ENCODE measurements at places on chromosomes 7 and 10.
A peak's percentile ranks its signal among the peaks of the same experiment; 100 is the strongest.

GRCh38 chr10:101797403-101798059, 14.3 kb upstream of the NPM3 start:
- DNase-seq: no peak

- DNase-seq: no peak
These were observed 177.3 kb upstream of the LYZL2 start for GRCh38 chr10:30806850-30807249.

GRCh38 chr10:97376413-97376812, 24.7 kb downstream of the RRP12 start:
- DNase-seq: no peak

DNA sequence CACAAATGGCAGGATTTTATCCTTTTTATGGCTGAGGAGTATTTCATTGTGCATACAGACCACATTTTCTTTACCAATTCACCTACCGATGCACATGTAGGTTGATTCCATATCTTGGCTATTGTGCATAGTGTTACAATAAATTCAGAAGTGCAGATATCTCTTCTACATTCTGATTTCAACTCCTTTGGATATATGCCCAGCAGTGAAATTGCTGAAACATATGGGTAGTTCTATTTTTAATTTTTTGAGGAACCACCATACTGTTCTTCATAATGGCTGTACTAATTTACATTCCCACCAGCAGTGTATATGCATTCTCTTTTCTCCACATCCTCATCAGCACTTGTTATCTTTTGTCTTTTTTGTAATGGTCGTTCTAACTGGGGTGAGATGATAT, 1290.3 kb downstream of the XPNPEP1 start:
- DNase-seq: no peak

GRCh38 chr7:53151496-53151895, 116.1 kb downstream of the POM121L12 start:
- DNase-seq: no peak

DNA sequence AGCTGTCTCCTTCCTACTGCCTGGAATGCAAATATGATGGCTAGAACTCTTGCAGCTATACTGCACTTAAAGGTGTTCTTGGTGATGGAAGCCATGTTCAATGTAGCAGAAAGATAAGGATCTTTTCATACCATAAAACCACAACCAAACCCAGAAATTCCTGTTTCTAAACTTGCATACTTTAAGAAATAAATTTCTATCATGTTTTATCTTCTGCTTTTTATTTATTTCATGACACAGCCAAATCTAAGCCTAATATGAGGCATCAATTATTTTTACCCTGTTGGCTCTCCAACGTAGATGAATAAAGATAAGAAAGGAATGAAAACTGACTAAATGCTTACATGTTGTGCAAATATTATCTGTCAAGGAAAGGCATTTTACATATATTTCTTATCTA, 224.1 kb downstream of the DOCK4 start:
- DNase-seq: no peak

DNA sequence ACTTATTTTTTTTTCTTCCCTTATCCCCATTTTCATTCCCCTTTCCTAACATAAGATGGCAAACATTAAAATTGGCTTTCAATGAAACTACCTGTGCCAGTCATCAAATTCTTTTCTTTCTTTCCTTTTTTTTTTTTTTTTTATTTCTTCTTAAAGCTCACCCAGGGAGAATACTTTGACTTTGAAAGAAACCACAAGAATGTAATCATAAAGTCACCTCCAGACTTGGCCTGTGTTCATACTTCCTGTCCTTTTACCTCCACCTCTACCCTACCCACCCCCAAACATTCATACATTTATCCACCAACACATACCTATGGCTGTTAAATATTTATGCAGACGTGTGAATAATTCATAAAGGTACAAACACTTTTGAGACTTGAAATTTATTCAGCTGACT, 254.6 kb downstream of the SLC25A13 start:
- no peak for DNase-seq

DNA sequence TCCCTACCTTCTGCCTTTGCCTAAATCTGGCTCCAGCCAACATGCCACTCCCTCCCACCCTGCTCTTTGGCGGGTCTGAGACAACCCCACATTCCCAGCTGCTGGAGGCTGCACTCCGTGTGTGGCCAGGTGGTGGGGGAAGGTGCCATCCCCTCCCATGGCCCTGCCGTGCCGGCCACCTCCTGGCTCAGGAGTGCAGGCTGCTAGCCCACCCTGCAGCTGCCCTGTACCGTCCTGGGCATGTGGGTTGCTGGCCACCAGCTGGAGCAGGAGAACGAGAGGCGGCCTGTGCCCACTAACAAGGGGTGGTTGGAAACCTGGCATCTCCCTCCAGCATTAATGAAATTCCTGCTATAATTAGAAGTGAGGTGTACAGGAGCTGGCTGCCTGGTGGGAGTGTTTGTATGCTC, 97.6 kb downstream of the ZMIZ1 start:
- no peak for DNase-seq

DNA sequence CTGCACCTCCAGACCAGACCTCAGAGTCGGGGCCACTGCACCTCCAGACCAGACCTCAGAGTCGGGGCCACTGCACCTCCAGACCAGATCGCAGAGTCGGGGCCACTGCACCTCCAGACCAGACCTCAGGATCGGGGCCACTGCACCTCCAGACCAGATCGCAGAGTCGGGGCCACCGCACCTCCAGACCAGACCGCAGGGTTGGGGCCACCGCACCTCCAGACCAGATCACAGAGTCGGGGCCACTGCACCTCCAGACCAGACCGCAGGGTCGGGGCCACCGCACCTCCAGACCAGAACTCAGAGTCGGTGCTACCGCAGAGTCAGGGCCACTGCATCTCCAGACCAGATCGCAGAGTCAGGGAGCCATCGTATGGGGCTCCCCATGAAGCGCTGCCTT, 105.9 kb downstream of the ACTR3B start:
- DNase-seq: no peak

GRCh38 chr7:20170633-20171032, 46.6 kb downstream of the MACC1 start:
- no peak for DNase-seq

DNA sequence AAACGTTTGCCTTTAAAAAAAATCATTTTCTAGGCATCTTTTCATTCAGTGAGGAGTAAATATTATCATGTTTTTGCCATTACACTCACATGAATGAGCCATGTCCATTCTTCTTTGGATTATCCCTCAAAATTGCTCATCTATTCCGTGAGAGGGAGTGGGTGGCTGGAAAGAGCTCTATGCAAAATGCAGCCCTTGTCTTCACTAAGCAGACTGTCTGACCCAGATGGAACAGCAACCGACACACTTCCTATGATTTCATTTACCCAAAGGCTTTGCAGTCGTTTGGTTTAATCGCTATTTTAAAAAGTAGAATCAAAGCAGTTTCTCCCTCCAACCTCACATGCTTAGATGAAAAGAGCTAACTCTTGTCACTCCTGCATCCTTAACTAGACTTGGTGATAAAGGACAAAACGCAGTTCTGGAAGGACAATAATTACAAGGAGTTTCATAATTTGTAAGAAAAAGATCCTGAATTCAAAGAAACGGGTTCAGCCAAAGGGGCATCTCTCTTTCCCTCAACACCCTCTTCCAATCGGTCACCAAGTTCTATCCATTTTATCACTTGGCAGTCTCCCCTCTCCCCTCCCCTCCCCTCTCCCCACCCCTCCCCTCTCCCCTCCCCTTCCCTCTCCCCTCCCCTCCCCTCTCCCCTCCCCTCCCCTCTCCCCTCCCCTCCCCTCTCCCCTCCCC, 198.1 kb upstream of the STK17A start:
- DNase-seq: no peak

DNA sequence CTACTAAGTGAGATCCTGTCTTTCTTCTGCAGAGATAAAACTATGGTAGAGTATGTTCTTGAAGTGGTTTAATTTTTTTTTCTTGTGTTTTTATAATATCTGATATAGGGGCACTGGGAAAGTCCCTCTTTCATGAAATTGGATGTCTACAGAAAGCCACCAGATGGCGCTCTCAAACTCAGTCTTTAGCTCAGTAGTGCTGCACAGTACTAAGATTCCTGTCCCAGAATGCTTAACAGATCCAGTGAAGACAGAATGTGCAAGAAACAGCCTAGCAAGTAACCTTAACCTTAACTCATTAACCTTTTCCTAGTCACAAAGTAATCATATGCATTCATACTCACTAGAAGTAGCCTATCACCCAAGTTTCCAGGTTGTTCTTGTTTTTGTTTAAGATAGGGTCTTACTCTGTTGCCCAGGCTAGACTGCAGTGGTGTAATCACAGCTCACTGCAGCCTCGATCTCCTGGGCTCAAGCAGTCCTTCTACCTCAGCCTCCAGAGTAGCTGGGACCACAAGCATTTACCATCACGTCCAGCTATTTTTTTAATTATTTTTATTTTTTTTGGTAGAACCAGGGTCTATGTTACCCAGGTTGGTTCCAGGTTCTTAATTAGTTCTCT, 56.7 kb downstream of the IDE start:
- peak; percentile 79 for DNase-seq

DNA sequence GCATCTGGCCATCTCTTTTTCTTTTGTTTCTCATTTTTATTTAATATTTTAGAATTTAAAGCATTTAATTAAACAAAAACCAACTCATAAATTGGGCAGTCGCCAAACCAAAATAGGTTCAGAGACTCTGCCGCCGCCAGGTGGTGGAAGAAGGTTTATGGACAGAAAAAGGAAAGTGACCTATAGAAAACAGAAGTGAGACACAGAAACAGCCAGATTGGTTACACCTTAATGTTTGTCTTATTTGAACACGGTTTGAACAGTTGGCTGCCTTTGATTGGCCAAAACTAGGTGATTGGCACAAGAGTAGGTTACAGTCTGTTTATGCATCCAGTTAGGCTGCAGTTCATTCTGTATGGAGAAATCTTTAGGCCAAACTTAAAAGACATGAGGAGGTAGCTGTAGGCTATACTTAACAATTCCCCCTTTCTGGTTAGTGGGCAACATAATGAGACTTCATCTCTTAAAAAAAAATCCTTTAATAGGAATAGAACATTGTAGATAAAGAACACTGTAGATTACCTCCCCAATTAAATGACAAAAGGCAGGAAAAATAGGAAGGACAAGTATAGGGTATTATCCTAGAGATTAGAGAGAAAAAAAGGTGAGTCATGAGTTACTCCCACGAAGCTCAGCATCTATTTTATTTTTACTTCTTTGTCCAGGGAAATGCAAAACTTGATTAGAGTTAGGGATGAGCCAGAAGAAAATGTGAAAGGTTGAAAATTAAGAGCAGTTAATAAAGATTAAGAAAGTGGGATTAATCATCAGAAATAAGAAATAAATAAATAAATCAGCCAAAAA, 23.9 kb upstream of the CYCS start:
- no peak for DNase-seq

DNA sequence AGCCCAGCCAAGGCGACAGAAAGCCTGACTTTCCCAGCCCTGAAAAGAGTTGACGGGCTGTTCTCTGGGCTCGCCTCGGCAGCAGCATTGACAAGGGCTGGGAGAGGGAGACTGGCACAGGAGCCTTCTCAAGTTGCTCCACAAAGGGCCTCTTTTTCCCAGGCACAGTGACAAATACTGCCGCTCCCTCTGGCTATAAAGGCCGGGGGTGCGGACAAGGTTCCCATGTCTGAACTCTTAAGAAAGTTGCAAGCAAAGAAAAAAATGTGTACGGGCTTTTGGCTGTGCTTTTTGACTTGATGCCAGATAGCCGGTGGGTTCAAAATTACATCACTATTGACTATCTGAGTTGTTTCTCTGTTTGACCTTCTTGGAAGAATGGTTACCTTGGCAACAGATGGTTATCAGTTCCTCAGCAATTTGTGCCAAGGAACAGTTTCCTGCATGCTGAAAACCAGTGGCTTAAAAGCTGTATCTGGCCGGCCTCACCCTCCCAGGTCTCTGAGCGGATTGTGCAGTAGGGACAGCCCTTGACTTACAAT, 115.9 kb upstream of the EEPD1 start:
- no peak for DNase-seq

- peak; percentile 94 for DNase-seq
These were observed 20.4 kb downstream of the FRMPD2 start for GRCh38 chr10:48253970-48254657.

DNA sequence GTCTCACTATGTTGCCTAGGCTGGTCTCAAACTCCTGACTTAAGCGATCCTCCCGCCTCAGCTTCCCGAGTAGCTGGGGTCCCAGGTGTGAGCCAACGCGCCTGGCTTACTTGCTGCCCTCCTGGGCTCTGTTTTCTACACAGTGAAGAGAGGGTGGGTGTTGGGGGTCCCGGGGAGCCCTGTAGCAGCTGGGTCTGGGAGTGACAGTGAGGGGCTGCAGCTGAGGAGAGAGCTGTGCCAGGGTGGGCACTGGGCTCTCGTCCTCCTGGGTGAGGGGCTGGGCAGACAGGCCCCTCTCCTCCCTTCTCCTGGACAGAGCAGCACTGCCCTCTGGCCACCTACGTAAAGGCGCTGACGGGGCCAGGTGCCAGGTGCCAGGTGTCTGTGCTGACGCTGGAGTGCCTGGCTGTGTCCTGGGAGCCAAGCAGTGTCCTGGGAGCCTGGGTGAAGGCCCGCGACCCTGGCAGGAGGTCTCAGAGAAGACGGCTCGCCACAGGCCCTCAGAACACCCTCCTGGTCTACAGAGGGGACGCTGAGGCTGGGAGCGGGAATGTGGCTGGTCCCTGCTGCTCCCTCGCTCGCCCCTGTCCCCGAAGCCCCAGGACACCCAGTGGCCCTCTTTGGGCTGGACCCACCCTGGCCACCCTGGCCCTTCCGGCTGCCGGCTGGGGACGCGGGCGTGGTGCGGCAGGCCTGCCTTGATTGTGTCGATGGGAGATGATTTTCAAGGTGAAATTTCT, 35.6 kb downstream of the UNCX start:
- no peak for DNase-seq

DNA sequence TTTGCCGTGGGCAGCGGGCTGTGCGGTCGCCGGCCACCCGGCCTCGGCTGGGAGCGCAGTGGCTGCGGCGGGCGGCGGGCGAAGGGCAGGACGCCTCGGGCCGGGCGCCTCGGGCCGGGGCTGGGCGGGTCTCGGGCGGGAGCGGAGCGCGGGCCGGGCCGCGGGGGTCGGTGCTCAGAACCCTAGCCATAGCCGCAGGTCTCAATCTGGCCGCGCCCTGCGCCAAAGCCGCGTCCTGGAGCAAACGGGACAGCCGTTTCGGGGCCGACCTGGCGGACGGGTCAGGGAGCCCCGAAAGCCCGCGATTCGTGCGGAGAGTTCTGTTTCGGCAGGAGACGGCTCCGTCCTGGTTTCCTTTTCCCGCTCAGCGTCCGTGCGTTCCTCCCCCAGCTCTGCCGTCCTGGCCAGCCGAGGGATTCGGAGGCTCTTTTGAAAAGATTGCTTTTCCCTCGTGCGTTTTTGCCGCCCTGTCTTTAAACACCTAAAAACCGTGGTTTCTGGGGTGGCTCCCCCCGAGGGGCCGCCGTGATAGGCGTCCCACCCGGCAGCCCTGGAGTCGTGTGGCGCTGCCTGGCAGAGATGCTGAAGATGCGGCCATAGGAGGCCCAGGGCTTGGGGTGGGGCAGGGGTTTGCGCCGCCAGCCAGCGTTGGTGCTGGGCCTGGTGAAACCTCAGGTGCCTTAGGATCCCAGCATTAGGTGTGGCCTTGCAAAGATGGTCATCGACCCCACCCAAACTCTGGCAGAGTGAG, 727 bp downstream of the RET start:
- no peak for DNase-seq

GRCh38 chr10:104036518-104037260, 49.0 kb downstream of the COL17A1 start:
- no peak for DNase-seq
